Aorta (tissue), 5 donors: ENCODE measurements at places on chromosomes 2 and 18. TPM values are rescaled to one million over a fixed set of nuclear protein-coding genes. Genes with fewer than 3 reads are reported as not detected.

OTOS gene
- total RNA-seq, result not detected

SLC14A1 gene
- total RNA-seq, result 33.1 TPM

DNA sequence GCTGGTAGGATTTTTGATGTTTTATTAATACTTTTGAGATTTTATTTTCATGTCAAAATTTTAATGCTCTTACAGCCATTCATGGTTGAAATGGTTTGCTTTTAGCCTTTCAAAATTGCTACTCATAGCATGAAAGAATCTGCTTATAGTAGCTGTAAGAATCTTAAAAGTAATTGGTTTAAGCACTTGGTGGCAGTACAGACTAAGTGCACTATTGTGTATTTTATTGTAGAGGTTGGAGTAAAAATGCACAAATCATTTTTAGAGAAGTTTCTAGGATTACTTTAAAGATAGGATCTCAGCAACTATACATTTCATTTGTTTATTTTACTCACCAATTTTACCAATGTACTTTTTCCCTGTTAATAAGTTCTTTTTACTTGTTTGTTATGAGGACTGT, 205.8 kb downstream of the SPAG16 start:
- DNase-seq, result no peak

CEBPZ gene
- total RNA-seq, result 38.1 TPM

PLGLB1 gene
- total RNA-seq, result 2.0 TPM

DNA sequence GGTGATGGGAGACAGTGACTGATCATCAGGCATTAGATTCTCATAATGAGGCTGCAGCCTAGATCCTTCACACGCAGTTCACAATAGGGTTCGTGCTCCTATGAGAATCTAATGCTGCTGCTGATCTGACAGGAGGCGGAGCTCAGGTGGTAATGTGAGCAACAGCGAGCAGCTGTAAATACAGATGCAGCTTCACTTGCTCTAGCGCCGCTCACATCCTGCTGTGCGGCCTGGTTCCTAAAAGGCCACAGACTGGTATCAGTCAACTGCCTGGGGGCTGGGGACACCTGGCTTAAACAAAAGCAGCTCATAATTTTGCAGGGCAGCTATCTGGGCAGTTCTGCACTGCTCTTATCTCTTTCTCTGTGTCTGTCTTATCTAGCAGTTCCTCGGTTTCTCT, 20.4 kb upstream of the CD226 start:
- no peak for DNase-seq

- DNase-seq, result no peak
These were observed 48.7 kb downstream of the ACKR3 start for GRCh38 chr2:236618370-236618769.

DNA sequence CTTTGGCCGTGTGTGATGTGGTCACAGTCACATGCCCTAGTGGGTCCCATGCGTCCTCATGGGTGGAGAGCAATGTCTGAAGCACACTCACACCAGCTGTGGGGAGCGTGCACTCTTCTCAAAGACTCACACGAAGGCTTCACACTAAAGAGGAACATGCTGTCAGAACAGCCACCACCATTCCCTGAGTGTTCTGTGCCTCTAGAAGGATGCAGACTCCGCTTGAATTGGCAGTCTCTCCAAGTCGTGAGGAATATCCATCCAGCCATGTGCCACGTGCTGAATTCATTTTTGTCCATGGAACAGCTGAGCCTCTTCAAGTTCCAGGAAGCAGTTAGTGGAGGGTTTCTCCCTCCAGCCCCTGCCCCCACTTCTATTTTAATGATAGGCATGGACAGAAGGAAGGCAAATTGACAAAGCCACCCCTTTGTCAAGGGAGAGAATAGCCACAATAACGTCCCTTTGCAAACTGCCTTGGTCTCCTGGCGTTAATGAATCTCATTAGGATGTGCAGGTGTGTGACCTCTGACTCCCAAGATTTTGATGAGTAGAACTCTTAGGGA, 464.3 kb upstream of the ID2 start:
- DNase-seq, result no peak

DNA sequence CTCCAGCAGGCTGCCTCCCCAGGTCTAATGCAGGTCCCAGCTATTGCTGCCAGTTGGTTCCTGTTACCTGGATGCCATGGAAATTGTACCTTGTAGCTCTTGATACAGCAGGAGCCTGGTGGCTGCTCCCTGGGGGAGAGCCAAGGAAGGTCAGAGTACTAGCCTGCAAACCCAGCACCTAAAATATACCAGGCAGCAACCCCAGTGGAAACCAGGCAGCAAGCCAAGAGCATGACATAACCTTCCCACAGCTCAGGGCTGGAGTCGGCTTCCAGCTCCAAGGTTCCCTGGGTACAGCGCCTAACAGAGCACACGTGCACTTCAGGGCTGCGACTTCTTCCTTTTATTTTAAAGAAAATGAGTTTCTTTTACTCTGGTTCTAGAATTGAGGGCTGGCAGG, 30.3 kb downstream of the TNP1 start:
- peak; percentile 91 for DNase-seq

COLEC12 gene
- 46.1 TPM for total RNA-seq

GRCh38 chr18:77063260-77063659, 69.3 kb downstream of the MBP start:
- DNase-seq, result no peak

- no peak for DNase-seq
These were observed 472.7 kb upstream of the HS6ST1 start for GRCh38 chr2:128791120-128791984.

DNA sequence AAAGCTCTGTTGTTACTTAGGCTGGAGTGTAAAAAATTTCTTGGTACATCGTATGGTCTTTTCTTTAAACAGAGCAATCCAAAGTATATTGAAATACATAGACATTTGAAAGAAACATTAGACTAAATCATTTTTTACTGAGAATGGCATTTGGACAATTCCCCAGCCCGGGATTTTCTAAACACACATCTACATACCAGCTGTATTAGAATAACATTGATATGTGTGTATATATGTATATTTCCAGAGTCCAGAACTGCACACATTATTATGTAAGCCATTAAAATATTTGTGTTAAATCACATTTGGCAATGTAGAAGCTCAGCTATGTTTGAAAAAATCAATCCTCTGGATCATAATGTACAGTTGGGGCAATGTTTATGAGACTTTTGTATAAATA, 1853.6 kb upstream of the LRRTM1 start:
- no peak for DNase-seq

DNA sequence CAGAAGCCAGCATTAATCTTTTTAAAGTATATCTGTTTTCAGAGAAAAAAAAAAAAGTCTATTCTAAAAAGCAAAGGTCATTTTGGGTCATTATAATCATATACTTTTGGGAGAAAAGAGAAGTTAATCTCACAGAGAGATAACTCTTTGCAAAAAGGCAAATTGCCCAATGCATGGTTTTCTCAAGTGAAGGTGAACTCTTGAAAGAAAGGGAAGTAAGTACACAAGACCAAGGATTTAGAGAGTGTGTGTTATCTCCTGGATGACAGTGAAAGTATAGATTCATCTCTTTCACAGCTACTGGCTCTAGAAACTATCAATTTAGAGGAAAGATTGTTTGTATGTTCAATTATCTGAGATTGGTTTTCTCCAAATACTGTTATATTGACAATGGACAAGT, 151.4 kb downstream of the CD8B2 start:
- DNase-seq, result no peak

- no peak for DNase-seq
These were observed 8.2 kb downstream of the FBXO11 start for GRCh38 chr2:47897883-47898731.

ADRA2B gene
- 34.0 TPM for total RNA-seq

DNA sequence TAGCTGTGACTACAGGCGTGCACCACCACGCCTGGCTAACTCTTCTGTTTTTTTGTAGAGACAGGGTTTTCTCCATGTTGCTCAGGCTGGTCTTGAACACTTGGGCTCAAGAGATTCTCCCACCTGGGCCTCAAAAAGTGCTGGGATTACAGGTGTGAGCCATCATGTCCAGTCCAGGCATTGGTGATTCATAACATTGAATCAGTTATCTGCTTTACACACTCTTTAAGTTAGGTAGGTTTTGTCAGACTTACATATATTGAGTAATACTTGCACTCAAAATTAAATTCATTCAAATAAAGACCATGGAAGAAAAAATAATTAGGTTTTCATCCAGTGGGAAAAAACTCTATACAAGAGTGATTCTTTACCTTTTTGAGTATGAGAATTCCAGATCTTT, 93.2 kb upstream of the XPO1 start:
- no peak for DNase-seq

KCNIP3 gene
- total RNA-seq, result 7.7 TPM

DNA sequence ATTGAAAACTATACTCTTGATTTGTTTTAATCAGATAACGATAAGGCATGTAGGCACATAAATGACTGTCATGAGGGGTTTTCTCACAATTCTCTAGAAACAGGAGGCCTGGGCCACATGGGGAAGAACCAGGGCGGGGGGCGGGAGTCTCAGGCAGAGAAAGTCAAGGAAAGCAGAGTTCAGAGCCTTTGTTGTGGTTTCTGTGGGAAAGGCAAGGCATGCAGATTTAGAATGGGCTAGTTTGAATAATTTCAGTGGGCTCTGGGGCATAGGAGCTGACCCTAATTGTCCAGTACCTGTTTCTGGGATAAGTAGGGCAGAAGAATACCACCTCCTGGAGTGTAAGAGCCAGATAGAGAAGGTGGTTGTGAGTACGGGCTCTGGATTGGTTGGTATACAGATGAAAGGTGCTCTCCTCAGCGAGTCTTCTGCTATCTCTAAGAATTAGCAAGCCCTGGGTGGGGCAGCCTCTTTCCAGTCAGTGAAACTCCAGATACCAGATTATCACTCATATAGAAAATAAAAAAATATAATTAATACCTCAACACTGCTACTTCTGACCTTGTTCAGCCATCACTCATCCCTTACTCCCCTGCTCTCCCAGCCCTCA, 41.5 kb upstream of the CYRIA start:
- DNase-seq, result no peak

GRCh38 chr2:125566422-125566821, 1089.5 kb upstream of the GYPC start:
- DNase-seq, result no peak
